CD4-positive, alpha-beta T cell treated with Interleukin-2 at 100 ng/mL for 4 hours (primary cell): ENCODE measurements at places on chromosomes 1 and 21.

GRCh38 chr1:219039017-219039681 lies 134.5 kb upstream of the LYPLAL1 start:
- DNase-seq: no peak

- peak; percentile 37 for DNase-seq
Measured at GRCh38 chr1:201709564-201710295, 119.2 kb upstream of the IPO9 start.

- DNase-seq: no peak
Measured at GRCh38 chr1:93603106-93603505, 78.5 kb downstream of the BCAR3 start.

GRCh38 chr1:16172964-16173446 lies 17.1 kb upstream of the EPHA2 start:
- no peak for DNase-seq

GRCh38 chr1:196078691-196079090 lies 529.5 kb downstream of the KCNT2 start:
- no peak for DNase-seq

GRCh38 chr1:78096017-78096416 lies 50.3 kb downstream of the GIPC2 start:
- no peak for DNase-seq

DNA sequence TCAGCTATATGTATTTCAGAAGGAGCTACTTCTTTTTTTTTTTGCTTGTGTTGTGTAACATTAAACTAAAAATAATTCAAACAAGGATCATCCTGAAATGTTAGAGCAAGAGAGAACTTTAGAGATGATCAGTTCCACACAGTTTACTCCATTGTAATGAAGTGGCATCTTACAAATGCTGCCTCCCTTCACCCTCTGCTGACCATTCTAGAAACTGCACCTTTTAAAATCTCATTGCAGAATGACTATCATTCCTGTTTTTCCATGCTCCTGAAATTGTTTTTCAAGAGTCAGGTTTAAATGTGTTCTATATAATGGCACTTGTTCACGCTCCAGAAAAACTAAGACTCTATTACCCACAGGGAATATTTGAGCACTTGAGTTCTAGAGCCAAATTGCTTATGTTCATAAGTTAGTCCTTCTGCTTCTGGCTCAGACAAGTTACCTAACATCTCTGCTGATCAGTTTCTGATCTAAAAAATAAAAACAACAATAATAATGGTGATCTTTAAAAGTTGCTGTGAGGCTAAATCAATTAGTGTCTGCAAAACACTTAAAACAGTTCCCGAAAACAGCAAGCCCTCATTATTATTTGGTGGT lies 21.5 kb upstream of the SLC44A5 start:
- no peak for DNase-seq

DNA sequence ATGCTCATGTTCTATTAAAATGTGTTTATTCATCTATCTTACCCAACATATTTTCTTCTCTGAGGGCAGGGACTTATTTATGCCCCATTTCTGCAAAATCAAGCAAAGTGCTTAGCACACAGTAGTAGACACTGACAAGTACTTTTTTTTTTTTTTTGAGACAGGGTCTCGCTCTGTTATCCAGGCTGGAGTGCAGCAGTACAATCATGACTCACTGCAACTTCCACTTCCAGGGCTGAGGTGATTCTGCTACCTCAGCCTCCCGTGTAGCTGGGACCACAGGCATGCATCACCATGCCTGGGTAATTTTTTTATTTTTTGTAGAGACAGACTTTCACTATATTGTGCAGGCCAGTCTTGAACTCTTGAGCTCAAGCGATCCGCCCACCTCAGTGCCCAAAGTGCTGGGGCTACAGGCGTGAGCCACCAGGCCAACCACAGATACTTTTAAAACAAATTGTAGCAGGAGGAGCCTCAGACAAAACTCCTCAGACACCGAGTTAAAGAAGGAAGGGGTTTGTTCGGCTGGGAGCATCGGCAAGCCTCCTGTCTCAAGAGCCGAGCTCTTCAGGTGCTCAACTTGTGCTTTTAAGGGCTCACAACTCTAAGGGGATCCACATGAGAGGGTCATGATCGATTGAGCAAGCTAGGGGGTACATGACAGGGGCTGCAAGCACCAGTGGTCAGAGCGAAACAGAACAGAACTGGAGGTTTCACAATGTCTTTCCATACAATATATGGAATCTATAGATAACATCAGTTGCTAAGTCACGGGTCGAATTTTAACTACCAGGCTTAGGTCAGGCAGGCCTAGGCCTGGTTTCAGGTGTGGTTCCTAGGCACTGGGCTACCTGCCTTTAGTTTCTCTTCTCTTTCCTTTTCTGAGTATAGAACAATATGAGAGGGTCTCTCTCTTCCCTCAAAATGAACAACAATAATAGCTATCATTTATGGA lies 5.7 kb upstream of the TMEM167B start:
- no peak for DNase-seq

DNA sequence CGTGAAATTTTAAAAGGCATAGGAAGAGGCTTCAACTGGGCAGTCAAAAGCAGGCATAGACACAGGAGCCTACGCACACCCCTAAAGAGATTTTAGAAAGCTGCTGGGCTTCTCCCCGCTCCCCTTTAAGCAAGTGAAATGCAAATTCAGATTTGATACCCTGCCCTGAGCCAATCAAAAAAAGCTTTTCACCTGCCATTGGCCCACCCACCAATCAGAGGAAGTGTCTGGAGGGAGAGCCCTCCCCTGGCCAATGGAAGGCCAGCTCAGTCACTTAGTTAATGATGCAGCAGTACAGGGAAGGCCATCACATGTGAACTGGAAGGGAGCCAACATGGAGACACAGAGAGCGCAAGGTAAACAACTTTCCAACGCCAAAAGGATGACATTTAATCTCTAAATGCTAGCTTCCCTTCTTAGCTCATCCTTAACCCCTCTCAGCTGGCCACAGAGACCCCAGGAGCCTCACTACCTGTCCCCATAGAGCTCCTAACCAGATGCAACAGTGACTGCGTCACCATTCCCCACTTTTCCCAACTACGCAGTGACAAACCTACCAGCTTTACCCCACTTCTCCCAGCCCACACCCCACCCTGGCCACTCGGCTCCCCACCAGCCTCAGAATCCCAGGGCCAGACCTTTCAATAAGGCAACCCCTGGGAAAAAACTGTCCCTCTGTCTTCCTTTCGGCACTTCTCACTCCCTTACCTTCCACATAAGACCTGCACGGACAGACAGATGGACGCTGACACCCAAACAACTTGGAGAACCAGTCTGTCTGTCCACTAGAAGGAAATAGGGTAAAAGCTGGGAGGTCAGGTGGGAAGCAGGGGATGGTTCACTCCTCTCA lies 71.0 kb downstream of the CD46 start:
- DNase-seq: peak; percentile 83

DNA sequence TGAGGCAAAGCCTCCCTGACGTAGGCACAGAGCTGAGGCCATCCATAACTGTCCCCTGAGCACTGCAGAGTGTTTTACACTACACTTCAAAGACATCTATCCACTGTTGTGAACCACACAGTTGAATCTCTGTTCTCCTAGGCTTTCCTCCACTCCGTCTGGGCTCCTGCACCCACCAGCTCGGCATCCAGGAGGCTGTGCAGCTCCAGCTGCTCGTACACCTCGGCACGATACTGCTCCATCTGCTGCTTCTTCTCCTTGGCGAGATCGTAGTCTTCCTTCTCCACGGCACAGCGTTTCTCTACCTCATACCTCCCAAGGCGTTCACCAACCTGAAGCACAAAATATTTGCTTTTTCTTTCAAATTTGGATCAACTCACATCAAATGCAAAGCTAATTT lies 18.2 kb downstream of the CEP104 start:
- no peak for DNase-seq

- peak; percentile 76 for DNase-seq
Measured at GRCh38 chr1:12386130-12386529, 156.3 kb downstream of the VPS13D start.

DNA sequence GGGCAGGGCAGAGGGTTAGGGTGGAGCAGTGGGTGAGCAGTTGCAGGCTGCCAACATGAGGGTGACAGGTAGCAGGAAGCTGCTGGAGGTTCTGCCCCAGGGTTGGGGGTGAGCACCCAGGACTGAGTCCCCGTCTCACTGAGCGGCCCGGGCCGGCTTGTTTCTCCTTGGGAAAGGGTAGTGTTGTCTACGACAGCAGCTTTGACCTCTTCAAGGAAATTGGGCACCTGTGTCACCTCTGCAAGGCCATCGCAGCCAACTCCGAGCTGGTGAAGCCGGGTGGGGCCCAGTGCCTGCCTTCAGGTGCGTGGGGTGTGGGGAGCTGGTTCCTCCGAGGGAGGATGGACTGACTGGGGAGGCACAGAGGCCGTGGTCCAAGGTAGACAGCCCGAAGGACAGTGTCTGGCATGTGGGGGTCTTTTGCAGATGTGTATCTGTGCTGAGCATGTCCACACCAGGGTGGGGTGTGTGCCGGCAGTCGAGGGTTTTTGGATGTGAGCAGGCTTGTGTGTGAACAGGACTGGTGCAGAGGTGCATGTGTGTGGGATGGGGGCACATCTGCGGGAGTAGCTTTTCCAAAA lies 51.9 kb downstream of the DISP3 start:
- DNase-seq: no peak

DNA sequence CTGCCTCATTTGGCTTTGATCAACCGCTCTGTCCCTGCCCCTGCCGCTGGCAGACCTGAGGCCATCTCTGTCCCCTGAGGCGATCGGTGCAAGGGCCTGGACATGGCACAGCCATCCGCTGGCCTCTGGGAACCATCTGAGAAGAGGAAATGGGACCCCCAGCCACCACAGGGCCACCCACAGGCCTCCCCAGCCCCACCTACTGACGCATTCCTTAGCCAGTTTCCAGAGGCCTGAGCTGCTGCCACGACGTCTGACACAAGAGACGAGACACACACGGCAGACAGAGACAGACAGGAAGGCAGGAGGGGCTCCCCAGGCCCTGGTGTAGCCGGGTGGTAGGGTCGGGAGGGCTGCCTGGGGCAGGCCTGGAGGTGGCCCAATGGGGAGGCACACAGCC lies 37.3 kb upstream of the EDN2 start:
- no peak for DNase-seq

GRCh38 chr1:205668951-205669340 lies 11.4 kb downstream of the SLC45A3 start:
- DNase-seq: no peak

DNA sequence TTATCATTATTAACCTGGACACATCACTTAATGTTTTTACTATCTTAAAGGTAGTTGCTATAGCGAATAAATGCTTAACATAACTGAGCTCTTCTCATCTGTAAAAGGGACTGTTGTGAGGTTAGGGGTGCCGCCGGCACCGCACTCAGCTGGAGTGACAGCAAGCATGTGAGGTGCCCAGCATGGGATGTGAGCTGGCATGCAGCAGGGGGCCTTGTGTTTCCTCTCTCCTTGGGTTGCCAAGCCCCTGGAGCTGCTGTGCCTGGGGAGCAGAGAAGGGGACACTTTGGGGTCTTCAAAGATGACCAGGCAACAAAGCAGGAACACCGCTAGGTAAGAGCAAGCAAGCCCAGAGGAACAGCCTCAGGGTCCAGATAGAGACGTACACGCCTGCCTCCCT lies 2.1 kb upstream of the ZC3H12A start:
- no peak for DNase-seq

- no peak for DNase-seq
Measured at GRCh38 chr1:220067269-220068204, 21.2 kb upstream of the EPRS1 start.

DNA sequence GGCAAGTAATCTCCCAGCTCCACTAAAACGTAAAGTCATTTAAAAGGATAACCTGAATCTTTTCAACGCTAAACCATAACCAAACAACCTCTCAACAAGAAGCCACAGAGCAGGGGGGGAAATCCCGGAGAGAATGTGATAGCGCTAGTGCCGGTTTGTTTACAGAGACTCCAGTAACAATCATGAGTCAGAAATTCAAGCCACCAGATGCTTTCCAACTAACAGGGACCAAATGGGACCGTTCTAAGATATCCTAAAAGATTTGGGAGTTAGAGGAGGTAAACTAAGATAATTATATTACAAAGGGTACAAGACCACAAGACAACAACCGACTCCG lies 825 bp downstream of the DCAF8 start:
- DNase-seq: peak; percentile 84

DNA sequence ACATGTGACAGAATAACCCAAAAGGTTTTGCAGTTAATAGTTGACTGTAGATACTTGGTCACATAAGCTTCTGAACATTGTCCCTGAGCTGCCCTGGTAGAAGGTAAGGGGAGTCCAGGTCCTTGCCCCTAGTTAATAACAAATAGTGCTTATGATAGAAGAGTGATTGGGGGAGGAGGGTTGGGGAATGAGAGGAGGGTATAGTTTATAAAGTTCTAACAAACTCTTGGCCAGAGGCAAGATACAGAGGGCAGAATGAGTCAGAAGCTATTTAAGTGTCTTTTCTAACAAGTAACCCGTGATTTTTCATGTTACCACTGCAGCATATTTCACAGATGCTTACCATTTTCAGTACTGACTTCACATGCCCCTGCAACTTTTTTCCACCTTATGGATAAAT lies 26.7 kb upstream of the MYOCOS start:
- DNase-seq: no peak

DNA sequence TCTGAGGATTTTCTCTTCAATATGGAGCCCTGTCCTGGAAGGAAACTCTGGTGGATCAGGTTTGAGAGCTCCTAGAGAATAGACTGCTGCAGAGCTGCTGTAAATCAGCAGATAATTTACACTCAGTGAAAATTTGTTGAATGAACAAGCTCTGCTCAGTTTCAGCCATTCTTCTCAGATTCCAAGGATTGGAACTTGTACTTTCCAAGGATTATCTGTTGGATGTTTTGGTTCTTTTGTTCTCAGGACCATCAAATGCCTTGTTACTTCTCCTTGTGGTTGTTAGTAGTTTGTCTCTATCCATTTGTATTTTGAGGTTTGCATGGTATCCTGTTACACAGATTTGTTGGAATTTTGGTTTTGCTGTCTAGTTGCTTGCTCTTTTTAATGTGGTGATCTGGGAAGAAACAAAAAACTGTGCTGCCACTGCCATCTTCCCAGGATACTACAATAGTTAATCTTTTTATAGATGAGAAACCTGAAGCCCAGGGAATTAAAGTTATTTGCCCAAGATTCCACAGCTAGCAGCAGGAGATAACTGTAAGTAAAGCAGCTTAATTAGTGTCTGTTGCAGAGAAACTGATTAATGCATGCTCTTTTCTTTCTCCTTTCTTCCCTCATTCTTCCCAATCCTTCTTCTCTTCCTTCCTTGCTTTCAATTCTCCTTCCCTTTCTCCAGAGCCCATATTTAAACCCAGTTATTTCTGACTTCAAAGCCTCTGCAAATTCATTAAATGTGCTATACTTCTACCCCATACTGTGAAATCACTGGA lies 21.7 kb upstream of the KIFAP3 start:
- DNase-seq: no peak

DNA sequence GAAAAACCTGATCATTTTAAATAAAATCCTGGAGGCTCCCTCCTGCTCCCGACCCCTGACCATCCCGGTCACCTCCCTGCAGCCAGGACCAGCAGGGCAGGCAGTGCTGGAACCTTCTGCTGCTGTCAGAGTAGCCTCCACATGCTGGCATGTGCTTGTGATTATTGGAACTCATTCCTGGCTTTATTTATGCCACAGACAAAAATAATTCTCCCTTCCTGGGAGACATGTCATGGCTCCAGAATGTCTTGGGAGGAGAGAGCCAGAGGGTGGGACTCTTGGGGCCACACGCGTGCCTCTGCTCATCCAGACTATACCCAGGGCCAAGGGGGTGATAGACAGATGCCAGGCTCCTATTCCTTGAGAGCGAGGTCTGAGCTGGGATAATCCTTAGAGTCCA lies 183.6 kb upstream of the RAB4A start:
- no peak for DNase-seq

GRCh38 chr21:37742532-37742931 lies 173.7 kb downstream of the KCNJ6 start:
- no peak for DNase-seq
